SW480 (cell line): ENCODE measurements at places on chromosomes 11 and 22.

DNA sequence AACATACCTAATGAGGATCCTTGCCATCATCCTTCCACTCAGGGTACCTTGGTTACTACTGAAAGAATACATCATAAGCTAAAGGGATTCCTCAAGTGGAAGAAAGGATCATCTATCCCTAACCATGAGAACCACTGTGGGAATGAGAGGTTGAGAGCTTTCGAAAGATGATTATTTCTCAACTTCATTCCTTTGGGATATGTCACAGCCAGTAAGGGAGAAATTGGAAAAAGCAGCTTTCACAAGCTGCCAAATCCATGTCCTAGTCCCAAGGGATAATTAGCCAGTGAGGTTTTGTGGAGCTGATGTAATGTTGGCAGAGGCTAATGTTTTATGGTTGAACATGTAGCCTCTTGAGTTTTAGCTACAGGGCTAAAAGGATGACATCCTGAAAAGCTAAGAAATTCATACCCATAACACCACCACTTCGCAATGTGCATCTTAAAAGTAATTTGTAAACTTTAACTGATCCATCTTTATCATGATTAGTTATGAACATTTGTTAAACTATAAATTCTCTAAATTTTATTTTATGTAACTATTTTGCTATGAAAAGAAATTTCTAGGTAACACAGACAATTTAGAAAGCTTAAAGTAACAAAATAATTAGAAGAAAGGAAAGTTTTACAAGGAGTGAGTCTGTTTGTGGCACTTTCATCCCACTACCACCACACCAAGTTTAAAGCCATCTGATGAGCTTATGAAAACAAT is 123.9 kb downstream of the MRTFA start:
- no peak for DNase-seq

DNA sequence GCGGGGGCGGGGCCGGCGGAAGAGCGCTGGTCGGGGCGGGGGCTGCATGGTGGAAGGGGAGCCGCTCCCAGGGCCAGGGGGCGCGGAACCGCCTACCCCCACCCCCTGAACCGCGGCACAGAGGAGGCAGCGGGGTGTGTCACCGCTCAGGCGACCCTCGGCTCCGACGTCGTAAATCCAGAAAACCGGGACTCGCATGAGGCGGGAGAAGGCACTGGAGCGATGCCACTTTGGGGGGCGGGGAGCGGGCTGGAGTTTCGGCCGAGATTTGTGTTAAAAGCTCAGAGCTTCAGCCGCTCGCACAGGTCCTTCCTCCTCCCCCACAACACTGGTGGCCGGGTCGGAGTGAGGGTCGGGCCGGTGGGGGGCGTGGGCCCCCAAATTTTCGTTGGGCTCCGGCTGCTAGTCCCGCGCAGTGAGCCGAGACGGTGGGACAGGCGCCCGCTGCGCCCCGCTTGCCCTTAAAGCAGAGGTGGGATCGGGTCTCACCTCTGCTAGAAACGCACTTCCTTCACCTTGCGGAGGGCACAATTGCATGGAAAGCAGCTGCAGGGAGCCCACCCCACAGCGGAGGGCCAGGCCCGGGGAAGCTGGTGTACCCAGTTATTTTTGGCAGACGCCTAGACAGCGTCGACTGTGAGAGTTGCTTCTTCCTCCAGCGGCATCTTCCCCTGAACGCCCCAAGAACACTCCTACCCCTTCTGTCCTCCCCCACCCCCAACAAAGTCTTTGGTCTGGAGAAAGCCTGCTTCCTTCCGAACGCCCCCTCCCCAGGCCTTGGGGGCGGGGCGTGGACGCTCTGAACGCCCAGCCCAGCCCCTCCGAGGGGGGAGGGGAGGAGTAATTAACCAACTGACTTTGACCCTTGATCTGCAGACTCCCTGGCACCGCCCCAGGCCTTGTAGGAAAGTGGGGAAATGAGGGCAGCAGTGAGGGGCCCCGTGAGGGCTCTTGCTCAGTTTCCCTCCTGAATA is 1.1 kb downstream of the OVOL1 start:
- DNase-seq, result no peak

DNA sequence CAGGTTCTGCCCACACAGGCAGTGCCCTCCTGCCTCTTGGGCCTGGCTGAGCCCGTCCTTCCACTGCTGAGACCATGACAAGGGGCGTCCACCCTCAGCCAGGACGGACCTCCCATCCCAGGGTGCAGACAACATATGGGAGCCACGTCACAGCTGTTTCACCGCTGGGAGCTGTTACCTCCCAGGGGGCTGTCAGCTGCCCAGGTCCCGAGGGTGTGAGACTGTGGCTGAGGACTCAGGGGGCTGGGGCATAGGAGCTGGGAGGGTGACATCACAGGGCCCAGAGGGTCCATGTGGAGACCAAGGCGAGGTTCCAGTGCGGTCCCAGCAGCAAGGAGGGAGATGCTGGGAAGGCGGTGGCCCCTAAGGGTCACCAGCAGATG is 17.9 kb upstream of the CTSD start:
- no peak for DNase-seq

- DNase-seq, result peak; percentile 12
Measured at GRCh38 chr11:104968856-104969776, 742 bp upstream of the CASP4 start.

- DNase-seq, result no peak
Measured at GRCh38 chr11:130728185-130729180, 187.8 kb downstream of the SNX19 start.

DNA sequence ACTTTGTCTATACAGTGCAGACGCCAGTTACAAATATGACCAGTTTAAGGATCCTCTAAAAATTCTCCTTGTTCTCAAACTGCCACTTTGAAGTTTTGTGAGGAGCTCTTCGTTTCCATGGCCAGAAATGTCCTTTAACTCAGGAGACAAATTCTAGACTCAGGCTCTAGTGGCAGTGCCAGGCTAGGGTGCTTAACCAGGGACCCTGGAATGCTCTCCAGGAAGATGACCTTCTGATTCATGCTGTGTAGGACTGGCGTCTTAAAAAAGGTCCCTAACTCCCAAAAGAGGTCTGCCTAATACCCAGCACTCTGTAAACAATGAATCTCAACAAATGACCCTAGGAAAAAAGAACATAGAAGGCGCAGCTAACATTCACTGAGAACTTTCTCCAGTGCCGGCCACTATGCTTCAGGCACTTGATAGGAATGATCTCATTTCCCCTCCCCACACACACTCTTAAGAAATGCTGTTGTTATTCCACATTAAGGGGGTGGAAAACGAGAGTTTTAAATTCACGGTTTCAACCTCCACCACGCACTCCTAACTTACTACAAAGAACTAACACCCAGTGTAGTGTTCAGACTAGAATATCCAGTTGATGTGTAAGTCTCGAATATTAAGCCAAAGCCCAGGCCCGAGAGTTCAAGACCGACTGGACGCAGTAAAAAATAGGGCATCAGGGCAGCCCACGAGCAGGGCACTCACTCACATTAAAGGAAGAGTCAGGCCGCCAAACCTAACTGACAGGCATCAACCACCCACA is 747 bp downstream of the NXF1 start:
- no peak for DNase-seq

DNA sequence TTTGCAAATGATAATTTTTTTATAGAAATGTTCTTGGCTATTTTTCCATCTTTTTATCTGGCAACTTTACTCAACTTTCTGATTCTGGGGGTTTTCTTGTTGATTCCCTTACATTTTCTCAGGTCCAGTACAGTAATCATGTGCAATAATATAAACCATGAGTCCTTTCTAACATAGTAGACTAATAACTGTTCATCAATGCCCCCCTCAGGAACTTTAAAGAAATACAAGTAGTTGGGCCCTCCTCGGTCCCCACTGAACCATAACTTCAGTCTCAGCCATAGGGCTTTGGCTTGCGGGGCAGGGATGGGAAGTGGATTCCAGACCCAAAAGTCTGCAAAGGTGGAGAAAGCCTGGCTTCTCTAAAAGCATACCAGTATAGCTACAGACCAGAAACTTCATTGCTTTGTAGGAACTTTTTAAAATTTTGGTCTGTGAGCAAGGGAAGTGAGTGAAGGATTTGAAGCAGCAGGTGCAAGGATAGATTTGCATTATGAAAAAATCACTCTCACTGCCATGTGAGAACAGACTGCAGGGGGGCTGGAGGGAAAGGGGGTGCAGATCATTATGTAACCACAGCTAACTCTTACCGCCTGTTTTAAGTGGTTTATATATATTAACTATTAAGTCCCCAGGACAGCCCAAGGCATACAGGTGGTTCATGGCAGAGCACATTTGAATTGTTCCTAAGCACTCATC is 10.4 kb upstream of the TUB start:
- DNase-seq, result peak; percentile 51

- DNase-seq, result peak; percentile 20
Measured at GRCh38 chr22:31451709-31452571, 37.7 kb downstream of the EIF4ENIF1 start.

- no peak for DNase-seq
Measured at GRCh38 chr22:17846326-17846992, 72.2 kb upstream of the BID start.

DNA sequence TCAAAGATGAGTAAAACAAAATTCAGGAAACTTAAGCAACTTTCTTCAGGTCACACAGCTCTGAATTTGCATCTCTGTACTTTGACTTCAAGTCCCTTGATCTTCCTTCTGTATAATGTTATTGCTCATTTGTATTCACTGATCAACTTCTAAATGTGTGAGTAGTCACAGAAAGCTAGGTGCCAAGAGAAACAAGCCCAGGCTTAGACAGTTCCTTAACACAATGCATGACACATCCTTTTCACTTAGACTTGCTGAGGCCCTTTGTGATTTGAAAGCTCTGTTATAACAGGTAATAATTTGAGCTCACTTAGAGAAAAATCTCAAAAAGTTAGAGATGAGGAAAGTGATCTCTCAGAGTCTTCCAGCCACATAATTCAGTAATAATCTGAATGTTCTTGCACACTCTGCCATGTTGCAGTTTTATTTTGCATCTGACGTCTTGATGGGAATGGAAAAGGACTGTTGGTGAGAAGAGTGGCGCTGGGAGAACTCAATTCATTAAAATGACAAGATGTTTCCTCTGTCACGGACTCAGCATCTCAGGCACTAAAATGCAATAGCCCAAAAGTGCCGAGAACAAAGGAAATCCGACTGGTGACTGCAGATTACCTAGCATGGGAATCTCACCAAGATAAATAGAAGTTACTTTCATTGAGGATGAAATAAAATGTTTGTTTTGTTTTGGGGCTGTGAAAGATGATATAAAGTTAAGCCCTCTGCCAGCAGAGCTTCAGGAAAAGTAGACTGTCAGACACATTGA is 665.3 kb downstream of the OPCML start:
- DNase-seq, result no peak

DNA sequence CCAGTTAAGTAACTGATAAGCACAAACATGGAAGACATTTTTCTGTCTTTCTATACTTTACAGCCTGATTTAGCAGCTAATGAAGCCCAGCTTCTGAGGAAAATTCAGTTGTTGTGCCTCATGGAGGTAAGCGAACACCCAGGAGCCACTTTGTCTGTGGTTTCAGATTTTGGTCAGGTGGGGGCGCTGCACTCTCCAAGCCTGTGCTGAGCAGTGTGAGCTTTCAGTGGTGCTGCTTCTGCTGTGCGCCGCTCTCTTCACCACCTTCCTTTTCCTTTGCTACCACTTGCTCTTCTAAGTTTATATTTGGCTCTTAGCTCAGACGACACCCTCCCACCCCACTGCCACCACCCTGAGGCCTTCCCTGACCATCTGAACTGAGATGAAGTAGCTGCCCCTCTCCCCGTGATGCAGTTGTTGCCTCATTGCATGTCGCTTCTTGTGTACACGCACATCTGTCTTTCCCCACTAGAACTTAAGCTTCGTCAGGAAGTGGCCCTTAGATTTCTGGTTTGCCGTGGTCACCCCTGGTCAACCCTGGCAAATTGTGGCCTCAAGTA is 14.0 kb downstream of the PSMD13 start:
- no peak for DNase-seq

DNA sequence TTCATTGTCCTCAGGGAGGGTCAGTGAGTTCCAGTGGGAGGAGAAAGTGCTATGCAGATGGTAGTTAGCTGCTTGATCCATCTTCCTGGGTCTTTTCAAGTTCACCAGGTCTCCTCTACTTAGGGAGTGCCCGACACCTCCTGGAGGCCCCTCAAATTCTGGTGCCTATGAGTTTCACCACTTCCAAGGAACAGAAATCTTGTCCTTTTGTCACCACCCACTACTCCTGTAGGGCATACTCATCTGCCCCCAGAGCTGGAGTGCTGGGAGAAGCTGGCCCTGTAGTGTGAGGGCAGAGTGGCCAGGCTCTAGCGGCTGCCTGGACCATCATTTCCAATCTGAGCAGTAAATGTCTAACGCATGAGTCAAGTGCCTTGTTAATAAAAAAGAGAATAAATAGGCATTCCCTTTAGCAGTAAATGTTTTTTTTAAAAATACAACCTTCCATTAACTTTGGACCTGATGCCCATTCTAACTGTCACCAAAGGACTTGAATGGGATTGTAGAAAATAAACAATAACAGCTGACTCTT is 12.5 kb downstream of the IRAG1 start:
- DNase-seq, result no peak

- DNase-seq, result no peak
Measured at GRCh38 chr11:59180168-59180776, 8.3 kb downstream of the DTX4 start.

GRCh38 chr11:33291004-33291777 is 34.0 kb downstream of the HIPK3 start:
- no peak for DNase-seq

GRCh38 chr11:1073851-1074243 is 827 bp upstream of the MUC2 start:
- no peak for DNase-seq

DNA sequence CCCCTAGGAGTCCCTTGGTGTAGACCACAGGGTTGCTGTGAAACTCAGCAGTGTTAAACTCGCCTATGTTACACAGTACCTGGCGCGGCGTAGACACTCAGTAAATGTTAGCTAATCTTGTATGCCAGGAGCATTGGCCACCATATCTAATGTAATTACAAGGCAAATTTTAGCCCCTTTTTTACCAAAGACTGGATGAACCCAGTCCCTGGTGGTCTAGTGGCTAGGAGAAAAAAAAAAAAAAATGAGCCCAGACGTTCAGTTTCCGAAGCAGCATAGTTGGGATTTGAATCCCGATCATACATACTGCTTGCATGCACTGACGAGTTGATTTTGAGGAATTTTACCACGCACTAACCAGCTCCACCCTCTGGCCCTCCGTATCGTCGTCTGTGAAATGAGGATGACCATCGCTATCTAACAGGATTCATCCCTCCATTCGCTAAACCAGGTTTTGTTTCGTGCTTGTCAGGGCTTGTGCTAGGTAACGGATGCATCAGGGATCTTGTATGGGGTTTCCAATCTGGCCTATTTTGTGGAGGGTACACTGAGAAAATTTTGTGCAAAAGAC is 688 bp downstream of the PTS start:
- DNase-seq, result peak; percentile 33

GRCh38 chr11:106619320-106619990 is 398.8 kb downstream of the GUCY1A2 start:
- DNase-seq, result no peak

- no peak for DNase-seq
Measured at GRCh38 chr11:103434073-103434411, 324.8 kb downstream of the DYNC2H1 start.

GRCh38 chr11:76626266-76626665 is 44.3 kb downstream of the LRRC32 start:
- no peak for DNase-seq

GRCh38 chr11:22161489-22161888 is 31.4 kb upstream of the ANO5 start:
- DNase-seq, result no peak

GRCh38 chr11:13286279-13286821 is 8.8 kb downstream of the BMAL1 start:
- DNase-seq, result no peak

- peak; percentile 18 for DNase-seq
Measured at GRCh38 chr11:103619938-103620337, 416.5 kb upstream of the DDI1 start.

GRCh38 chr11:111696556-111696955 is 69.6 kb downstream of the PPP2R1B start:
- DNase-seq, result no peak

- DNase-seq, result no peak
Measured at GRCh38 chr11:66412110-66412509, 8.7 kb upstream of the NPAS4 start.
